Stimulated activated CD4-positive, alpha-beta T cell treated with anti-CD3 and anti-CD28 coated beads, Interleukin-4, amount 100 ng/mL, for 1 hour (primary cell): ENCODE measurements at places on chromosomes 6 and 20.

GRCh38 chr6:2385471-2385983 lies 140.1 kb upstream of the GMDS start:
- DNase-seq: no peak

- DNase-seq: peak; percentile 56
Observed at GRCh38 chr20:856361-856775, 22.9 kb downstream of the FAM110A start.

DNA sequence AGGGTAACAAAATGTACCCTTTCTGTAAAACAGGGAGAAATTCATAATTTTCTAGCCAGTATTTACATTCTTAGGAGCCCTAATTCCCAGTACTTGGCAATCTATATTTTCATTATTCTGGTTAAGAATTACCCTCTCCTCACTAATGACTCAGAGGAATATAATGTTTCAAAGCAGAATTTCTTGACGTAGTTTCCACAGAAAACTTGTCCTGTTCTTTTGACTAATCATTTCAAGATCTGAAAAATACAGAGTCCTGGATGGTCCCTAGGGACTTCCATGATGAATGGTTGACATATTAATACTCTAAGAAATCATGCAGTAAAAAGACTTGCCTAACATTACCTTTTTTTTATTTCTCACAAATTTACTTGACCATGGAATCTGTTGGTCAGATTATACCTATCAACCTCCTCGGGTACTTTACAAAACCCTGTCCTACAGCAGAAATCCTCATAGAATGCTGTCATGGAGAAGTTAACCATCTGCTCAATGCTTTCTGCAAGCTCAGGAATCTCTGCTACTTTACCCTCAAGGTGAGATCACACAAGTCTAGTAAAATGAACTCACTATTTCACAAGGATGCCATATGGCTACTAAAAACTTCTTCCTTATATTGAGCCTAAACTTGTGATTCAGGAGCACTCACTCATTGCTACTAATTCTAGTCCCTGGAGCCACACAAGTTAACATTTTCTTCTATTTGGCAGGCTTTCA lies 202.1 kb upstream of the CNR1 start:
- no peak for DNase-seq

- no peak for DNase-seq
Observed at GRCh38 chr6:27994616-27995015, 37.6 kb downstream of the OR2B6 start.

GRCh38 chr6:45739058-45739457 lies 276.6 kb downstream of the CLIC5 start:
- no peak for DNase-seq

DNA sequence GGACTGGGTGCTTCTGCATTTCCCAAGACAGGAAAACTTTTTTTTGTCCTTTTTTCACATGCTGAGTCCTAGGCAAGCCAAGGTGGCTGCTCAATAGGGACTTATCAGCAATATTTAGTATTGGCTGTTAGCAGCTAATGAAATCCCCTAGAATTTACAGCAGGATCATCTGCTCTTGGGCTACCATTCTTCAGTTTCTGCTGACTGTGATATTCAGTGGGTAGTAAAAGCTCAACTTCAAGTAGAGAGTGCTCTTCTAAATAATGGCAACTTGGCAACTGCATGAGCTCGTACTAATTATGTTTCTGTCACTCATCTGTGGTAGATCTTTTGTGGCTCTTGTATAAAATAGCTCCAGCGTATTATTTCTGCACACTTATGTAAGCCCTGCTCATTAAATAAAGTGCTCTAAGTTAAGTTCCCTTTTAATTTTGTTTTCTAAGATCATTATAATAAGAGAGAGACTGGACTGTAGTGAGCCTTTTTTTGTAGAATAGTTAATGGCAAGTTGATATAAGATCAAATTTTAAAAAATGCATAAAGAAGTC lies 110.3 kb downstream of the SLC35F1 start:
- DNase-seq: no peak

DNA sequence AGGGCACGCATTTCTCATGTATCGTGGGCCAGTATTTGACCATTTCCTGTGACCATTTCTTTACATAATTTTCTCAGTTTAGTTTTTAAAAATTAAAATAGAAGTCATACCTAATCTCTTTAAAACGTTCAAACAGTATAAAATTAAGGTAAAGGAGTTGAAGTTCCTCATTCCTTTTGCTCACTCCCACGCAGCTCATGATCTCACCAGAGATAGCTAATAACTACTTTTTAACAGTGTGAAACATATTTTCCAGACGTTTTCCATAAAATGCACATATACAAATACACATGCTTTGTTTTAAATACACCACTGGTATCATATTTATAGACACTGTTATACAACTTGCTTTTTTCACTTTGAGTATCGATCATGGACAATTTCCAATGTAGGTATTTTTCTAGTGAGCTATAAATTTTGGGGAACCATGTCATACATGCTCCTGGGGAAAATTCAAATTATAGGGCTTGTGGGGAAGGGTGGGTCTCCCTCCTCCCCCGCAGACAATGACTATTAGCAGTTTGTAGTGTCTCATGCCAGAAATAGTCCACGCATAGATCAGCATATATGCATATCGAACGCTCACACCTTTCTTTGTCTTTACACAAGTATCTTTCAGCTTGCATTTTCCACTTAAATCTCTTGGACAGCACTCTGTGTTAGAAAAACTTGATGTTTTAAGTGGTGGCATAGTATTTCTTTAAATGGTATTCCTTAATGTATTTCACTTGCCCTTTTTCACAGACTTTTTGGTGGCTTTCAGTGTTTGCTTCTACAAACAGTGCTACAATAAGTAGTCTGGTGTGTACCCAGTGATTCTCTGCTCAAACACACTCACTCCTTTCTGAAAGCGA lies 145.5 kb upstream of the ZNF217 start:
- no peak for DNase-seq

- no peak for DNase-seq
Observed at GRCh38 chr6:25596928-25597818, 54.8 kb upstream of the SCGN start.

GRCh38 chr6:5115168-5115567 lies 30.0 kb downstream of the PPP1R3G start:
- DNase-seq: no peak

DNA sequence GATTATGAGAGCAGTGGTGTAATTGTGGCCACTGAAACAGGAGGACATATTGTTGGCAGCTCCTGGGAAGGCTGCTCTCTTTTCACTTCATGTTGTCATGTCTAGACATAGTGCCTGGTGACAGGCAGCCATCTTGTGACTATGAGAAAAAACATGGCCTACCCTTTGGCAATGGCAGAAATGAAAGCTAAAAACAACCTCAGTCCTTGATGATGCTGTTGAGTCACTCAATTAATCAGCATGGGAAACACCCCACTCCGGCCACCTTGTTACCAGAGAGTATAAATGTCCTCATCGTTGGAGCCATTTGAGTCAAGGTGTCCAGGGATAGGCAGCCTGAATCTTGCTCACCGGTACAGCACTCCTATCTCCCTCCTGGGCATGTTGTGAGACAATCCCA lies 31.2 kb upstream of the HMGA1 start:
- DNase-seq: no peak

- DNase-seq: no peak
Observed at GRCh38 chr6:167407239-167408064, 82.6 kb downstream of the TTLL2 start.

- no peak for DNase-seq
Observed at GRCh38 chr6:148392671-148393070, 50.0 kb downstream of the SASH1 start.

DNA sequence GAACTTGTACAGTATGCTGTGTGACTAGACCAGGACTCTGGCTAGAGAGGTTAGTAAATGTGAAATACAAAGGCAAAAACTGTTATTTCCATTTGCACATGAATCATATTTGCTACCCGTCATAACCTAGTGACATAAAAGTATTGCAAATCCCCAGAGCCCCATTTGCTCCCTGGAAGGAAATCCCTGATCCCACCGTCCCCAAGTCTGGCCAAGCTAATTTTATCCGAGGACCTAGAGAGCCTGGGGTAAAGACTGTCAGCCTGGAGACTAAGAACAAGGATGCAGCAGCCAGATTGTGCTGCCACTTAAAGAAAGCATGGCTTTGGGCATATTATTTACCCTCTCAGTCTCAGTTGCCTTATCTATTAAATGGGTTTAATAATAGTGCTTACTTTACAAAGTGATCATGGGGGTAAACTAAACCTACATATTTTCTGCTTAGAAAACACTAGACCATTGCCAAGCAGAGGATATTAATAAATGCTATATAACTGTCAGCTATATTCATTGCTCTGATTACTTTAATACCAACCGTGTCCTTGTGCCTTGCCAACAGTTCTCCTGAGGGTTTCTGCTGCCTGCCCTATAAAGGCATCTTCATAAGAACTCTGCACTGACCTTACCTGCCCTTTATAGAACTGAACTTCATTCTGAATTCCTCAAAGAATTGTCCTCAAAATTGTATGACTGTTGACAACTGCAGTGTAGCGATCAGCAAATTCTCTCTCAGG lies 16.9 kb upstream of the TNFAIP3 start:
- DNase-seq: no peak

- no peak for DNase-seq
Observed at GRCh38 chr20:61252601-61253263, 671 bp downstream of the CDH4 start.

DNA sequence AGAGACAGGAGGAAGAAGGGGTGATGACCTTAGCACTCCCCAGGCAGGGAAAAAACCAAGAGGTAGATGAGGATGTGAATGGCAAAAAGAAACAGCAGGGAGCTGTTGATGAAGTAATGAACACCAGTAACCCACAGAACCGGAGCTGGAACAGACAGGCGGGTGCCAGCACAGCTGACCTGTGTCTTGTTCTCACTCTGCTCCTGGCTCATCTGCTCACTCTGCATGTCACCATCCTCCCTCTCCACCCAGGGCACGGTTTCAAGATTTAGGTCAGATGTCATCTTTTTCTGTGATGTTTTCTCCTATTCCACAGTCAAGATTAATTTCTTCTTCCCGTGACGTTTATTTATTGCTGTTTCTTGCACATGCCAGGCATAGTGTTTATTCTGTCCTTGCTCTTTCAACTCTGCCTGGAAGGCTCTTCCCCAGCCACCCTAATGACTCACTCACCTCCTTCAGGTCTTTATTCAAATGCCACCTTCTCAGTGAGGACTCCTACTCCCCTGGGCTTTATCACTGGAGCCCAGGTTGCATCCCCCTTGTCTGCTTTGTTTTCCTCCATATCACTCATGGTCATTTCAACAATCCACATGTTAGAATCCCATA lies 164.5 kb upstream of the HDAC2 start:
- DNase-seq: no peak

- no peak for DNase-seq
Observed at GRCh38 chr20:1857466-1857865, 37.7 kb upstream of the SIRPA start.

GRCh38 chr6:35473075-35473849 lies 5.1 kb downstream of the RPL10A start:
- no peak for DNase-seq

- DNase-seq: no peak
Observed at GRCh38 chr20:34931771-34932170, 23.8 kb downstream of the GSS start.

DNA sequence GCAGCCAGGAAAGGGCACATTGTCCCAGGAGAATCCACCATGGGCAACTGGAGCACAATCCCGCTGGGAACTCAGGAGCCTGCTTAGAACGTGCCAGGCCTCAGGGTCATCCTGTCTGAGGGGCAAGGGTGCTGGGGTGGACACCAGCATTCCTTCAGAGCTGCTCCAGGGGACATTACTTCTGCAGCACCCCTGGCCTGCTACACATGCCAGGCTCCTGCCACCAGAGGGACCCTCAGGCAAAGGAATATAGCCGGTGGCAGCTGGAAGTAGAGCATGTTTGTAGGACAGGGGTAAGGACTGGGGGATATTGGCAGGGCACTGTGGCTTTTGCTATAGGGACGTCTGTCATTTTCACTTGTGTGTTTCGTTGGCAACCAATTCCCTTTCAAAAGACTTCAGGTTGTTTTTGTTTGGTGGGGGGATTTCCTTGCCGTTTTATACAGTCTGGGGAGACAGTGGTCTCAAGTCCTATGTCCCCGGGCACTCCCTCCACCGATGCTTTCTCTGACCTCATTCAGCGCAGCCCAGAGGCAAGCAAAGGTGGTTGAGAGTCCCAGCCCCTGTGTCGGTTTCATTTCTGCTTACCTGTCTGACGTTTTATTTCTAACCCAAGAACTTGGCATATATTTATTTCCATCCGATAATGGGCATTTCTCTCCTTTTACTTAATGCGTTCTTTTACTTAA lies 130.8 kb downstream of the JPH2 start:
- DNase-seq: peak; percentile 43

DNA sequence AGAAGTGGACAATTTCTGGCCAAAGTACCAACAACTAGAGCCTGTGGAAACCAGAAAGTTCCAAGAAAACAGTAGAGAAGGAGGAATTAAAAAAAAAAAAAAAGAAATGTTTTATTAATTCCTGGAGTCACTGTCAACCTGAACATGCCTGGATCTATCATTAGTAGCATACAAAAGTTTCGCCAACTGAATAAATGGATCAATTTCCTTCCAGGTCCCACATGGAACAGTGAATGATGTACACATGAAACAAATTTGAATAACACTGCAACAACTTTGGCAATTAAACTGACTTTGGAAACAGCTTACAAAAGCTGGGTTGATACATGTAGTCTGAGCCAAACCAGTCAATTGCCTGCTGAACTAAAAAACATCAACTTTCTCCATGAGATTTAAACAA lies 90.0 kb upstream of the HMGCLL1 start:
- no peak for DNase-seq

DNA sequence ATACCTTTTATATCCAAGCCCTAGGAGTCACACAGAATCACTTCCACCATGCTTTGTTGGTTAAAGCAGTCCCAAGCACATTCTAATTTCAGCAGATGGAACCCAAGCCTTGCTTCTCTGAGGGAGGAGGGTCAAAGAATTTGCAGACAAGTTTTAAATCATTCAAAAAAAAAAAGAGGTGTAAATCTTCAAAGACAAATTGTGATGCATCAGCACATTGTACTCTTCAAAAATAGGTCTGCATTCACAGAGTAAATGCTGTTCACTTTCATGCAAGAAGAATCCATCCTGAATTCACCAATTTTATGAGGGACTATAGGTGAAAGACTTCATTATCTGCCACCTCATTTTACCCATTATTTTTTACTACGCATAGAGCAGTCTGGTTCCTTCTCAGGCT lies 321.8 kb upstream of the PRDM1 start:
- no peak for DNase-seq

- no peak for DNase-seq
Observed at GRCh38 chr20:19885939-19886660, 128.0 kb downstream of the RIN2 start.

DNA sequence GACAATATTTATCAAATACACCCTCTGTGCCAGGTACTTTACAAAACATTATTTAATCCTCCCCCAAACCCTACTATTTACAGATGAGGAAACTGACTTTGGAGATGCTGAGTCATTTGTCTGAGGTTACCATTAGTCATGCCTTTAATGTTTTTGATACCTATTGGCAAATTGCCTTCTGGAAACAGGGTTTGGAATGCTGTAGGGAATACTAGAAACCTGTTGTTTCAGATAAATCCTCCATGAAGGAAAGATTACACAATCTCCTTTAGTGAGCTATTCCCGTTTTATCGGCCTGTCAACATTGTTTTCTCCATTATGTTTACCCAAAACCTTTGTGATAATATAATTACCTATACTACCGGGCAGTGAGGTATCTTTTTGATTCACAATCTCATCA lies 93.6 kb upstream of the ADGRF1 start:
- DNase-seq: no peak

GRCh38 chr6:10999994-11000393 lies 44.1 kb downstream of the ELOVL2 start:
- no peak for DNase-seq
